ENCODE measurements at places on chromosomes 5 and 9.

DNA sequence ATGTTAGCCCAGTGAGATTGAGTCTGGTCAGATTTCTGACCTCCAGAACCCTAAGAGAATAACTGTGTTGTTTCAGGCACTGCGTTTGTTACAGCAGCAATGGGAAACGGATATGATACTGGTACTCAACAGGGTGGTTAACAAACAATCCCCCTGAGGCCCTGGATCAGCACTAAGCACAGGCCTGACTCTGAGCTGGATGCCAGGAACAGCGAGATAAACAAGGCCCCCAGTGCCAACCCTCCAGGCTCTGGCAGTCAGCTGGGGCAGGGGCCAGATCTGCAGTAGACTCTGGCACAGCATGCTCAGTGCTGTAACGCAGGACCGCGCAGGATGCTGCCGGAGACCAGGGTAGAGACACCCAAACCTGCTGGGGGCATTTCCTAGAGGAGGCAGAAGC is 22.1 kb downstream of the CPLX2 start:
- DNase-seq: no peak

- DNase-seq: no peak
Measured at GRCh38 chr5:35920890-35921289, 17.5 kb downstream of the CAPSL start.

- DNase-seq: no peak
Measured at GRCh38 chr9:119370816-119371215, 1.6 kb upstream of the BRINP1 start.

DNA sequence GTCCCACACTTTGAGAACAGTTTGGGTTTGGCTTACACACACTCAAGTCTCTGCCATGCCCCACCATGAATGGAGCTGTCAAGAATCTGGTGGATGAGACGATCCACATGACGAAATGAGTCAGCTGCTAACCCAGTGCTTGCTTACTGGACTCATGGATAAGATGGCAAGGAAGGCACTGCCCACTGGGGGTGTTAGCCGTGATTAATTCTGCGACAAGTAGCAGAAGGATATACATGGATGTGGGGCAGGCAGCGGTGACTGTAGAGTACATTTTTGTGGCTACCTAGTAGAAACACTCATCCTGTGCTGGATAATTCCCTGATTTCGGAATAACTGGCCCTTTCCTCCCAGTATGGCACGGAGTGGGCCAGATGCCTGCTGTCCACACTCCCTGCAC is 77.5 kb downstream of the SPATA31C2 start:
- DNase-seq: no peak

DNA sequence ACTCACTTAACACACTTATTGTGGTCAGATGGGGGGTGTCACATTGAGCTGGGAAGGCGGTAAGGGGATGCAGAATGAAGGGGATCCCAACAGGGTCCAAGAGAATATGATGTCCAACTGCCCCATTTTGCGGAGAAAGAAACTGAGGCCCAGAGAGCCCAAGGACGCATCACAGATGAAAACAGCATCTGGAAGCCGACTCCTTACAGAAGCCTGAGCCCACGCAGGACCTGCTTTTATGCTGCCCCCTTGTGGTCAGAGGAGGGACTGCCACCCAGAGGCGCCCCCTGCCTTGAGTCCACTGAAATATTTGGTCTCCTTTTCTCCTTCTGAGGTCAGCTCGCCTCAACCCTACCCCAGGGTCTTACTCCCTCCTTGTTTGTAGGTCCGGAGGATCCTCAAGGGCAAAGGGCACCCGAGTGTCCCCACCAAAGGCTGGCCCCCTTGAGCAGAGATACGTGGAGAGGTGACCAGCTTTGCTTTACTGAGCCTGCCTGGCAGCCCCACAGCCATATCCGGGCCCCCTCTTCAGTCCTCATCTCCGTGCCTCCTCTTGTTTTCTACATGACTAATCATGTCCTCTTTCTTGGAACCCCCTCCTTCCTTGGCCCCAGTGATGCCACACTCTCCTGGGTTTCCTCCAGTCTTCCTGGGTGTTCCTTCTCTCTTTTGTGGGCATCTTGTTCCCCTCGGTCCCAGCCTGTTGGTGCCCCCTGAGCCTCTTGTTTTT is 30.0 kb upstream of the TTLL11 start:
- peak; percentile 77 for DNase-seq

GRCh38 chr9:4306777-4307121 is 6.9 kb upstream of the GLIS3 start:
- DNase-seq: no peak

DNA sequence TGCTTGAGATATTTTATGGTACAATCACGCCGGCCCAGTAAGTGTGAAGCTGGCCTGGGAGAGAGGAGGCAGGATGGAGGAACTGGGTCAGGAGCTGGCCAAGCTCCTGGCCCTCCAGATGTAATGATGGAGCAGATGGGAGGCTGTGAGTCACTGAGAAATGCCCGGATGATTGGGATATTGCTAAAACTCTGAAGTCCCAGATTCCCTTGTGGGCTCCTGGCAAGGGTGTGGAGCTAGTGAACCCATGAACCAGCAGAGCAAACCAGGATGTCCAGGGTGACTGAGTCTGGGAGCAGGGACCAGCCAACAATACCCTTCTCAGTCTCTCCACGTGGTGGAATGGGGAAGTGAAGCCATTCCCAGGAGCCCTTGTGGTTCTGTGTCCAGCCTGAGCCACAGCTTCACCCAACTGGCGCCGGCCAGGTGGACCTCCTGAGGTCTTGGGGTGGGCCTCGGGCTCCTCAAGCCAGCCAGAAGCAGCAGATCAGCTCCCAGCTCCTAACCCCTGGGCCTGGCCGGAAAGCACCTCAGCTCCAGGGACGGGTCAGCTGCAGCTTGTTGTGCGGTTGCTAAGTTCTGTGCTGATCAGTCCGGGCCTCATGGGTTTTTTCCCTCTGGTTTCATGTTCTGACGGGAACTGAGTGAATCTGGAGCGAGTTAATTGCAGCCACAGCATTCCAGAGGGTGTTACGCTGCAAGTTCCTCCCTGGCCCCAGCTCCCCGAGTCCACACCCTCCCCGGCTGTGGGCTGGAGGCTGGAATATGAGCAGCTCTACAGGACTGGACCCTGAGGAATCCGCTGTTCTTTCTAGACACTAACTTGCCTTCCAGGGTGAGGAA is 37.6 kb downstream of the DUSP1 start:
- no peak for DNase-seq

DNA sequence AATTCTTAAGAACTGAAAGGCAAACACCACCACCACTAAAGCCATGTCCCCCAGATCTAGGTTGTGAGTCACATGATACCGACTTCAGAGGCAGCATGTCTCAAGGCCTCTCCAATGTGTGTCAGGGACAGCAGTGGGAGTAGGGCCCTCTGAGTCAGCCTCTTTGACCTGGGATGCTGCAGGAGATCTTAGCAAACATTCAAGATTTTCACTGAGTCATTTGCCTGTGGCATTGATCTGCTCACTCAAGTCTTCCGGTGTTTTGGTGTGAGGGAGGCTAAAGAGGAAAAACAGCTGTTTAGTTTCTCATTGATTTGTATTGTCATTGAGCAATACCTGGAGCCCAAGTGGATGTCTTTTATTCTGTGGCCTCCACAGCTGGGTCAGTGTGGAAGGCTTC is 36.1 kb downstream of the TMC1 start:
- peak; percentile 18 for DNase-seq

DNA sequence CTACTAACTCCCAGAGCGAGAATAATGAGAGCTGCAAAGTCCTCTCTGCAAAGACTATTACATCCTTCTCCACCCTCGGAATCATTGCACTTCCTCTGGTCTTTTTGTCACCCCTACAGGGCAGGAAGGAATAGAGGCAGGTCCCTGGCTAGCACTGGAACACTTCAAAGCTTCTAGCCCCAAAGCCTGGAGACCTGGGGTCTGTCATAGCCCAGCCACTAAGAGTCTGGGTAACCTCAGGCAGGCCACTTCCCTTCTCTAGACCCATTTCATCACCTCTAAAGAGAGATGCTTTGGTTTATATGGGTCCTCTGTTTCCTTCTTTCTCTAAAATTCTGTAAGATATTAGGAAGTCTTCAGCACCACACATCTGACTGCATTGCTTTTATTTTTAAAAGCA is 6.7 kb downstream of the ADRB2 start:
- DNase-seq: no peak

DNA sequence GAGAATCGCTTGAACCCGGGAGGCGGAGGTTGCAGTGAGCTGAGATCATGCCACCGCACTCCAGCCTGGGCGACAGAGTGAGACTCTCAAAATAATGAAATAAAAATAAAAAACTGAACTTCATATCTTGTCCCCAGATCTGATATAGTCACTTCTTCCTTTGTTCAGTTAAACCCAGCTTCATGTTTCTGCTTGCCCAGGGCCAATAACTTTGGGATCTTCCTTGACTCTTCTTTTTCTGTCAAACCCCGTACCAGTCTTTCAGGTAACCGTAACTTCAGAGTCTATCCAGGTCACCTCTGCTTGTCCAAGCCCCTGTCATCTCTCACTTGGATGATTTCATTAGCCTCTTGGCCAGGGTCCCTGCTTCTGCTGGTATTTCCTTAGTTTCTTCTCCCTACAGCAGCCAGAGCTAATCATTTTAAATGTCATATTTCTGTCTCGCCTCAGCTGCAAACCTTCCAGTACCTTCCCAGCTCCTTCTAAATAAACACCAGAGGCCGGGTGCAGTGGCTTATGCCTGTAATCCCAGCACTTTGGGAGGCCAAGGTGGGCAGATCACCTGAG is 19.7 kb upstream of the ABL1 start:
- no peak for DNase-seq

GRCh38 chr9:14584571-14584970 is 108.7 kb downstream of the ZDHHC21 start:
- DNase-seq: no peak

GRCh38 chr5:38515092-38515491 is 41.4 kb downstream of the LIFR start:
- DNase-seq: no peak

DNA sequence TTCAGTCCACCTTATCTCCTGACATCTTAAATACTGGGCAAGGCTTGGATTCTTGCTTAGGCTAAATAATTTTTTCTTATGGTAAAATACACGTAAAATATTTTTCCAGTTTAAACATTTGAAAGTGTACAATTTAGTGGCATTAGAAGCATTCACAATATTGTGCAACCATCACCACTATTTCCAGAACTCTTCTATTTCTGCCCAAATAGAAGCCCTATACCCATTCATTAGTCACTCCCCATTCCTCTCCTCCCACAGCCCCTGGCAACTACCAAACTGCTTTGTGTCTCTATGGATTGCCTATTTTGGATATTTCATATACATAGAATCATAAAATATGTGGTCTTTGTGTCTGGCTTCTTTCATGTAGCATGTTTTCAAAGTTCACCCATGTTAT is 57.6 kb downstream of the IL31RA start:
- DNase-seq: no peak

DNA sequence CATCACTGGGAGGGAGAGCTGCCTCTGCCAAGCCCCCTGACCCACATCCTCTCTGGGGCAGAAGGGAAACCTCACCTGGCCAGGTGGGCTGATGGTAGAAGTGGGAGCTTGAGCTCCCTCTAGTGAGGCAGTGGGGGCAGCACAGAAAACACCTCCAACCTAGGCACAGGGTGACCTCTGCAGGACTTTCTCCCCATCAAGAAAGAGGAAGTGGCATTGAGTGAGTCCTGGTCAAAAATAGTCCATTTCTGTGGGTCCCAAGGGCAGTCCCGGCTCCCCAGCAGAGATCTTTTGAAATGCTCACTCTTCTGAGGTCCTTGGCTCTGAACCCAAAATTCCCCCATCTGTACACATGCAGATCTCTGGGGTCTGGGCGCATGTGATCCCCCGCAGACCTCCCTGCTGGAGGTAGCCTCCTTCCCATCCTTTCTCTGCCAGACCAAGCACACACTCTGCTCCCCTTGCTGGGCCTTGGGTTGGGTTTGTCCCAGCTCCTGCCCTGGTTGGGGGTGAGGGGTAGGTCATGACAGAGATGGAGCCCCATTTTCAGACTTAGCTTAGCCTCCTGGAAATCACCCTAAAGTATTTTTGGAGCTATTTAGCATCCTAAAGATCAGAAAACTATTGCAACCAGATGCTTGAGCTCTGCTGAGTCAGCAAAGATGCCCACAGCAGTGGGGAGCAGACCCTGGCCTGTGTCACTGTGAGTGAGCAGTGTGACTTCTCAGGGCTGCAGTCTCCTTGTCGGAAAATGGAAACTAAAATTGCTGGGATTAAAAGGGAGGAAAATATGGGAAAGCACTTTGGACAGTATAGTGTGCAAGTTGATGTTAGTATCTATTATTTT is 41.6 kb upstream of the LCP2 start:
- peak; percentile 73 for DNase-seq

DNA sequence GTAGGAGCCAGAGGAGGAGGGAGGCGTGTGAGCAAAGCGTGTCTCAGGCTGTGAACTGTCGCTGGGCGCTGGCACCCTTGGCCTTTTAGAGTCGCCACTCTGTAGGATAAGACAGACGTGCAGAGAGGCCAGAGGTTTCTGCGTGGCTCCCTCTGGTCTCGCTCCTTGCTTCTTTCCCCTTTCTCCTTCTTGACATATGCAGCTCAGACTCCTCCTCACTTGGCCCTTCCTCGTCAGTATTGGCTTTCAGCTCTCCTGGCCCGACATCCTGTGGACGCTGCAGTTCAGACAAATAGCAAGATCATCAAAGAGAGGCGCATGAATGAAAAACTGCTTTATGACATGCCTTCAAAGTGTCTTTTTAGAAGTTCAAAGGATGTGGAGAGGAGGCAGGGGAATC is 116.8 kb upstream of the SPRY4 start:
- DNase-seq: no peak

- DNase-seq: no peak
Measured at GRCh38 chr9:134568116-134568515, 73.5 kb upstream of the COL5A1 start.

DNA sequence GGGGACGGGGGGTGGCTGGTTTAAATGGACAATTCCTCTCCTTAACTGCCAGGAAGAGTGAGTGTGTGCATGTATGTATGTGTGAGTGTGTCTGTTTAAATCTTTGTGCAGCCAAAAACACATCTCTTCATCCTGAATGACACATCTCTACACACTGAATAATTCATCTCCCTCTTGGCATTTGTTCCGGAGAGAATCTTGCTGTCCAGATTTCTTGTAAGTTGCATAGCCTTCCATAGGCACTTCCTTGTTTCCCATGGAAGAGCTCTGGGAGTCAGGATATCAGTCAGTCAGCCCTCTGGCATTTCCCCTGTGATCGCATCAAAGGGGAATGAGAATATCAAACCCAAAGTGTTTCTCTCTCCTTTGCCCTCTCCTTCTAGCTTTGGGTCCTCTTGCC is 74.7 kb downstream of the WWC1 start:
- no peak for DNase-seq

DNA sequence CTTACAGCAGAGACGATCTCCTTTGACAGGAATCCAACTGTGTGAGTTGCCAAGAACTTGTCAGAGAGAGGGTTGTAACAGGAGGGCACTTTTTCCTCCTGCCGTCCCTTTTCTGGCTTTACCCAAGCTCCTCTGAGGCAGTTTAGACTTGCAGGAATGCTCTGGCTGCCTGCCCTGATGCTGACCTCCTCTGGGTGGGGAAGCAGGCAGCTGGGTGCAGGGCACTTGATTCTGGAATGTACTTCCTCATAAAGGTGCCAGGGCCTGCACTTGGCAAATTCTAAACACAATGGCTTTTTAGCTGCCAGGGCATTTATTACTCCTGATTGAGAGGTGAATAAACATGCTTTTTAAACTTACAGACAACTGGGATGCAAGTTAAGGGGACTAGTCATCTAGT is 190.4 kb downstream of the EPB41L4A start:
- no peak for DNase-seq
